ENCODE measurements at places on chromosomes 5 and 9.
A peak's percentile ranks its signal among the peaks of the same experiment; 100 is the strongest.

GRCh38 chr9:124716808-124717207 lies 54.3 kb downstream of the NR6A1 start:
- DNase-seq = no peak

- no peak for DNase-seq
Observed at GRCh38 chr9:130607640-130608420, 28.5 kb downstream of the FUBP3 start.

- no peak for DNase-seq
Observed at GRCh38 chr5:82704381-82704780, 372.8 kb downstream of the TMEM167A start.

DNA sequence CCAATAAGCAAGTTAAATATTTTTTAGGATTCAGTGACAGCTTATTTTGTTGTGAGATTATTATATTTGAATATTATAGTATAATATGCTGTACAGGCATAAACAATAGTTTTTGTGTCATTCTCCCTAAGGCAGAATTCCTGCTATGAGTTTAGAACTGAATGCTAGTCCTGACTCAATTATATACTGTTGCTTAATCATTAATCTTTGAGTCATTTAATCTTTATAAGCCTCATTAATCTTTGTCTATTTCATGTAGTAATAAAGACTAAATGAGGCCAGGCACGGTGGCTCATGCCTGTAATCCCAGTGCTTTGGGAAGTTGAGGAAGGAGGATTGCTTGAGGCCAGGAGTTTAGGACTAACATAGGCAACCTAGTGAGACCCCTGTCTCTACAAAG lies 3.6 kb upstream of the DCP2 start:
- DNase-seq = no peak

DNA sequence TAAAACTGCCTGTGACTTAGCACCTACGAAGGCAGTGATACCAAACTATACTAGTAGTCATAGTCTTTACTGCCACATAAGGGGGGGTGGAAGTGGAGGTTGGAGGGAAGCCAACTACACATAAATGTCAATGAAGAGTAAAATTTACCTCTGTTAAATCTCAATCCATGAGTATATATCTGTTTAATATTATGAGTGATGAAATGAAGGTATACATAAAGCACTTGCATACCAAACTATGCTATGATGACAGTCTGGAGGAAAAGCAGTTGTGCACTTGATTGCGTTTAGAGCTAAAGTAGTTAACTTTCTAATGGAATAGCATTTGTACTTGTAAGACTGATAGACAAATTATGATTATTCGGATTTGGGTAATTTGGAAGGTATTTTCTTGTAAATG lies 129.2 kb upstream of the POU5F2 start:
- no peak for DNase-seq

DNA sequence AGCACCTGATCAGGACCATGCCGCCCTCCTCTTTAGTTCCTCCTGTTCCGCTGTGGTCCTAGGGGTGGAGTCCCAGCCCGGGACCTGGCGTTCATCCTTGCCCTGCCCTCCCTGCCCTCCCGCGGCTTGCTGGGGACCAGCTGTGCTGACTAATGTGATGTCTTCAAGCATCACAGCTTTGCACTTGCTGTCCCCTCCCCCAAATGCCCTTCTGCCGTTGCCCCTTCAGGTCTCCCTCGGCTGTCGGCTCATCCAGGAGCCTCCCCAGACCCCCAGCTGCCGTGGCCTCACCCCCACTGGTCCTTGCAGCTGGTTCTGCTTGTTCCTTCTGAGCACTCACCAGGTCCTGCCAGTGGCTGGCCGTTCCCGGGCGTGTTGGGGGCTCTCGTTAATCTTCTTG lies 19.9 kb downstream of the RXRA start:
- no peak for DNase-seq

- DNase-seq = no peak
Observed at GRCh38 chr5:2752059-2752820, 763 bp upstream of the IRX2 start.

- DNase-seq = no peak
Observed at GRCh38 chr5:93073547-93073946, 507.5 kb downstream of the NR2F1-AS1 start.

DNA sequence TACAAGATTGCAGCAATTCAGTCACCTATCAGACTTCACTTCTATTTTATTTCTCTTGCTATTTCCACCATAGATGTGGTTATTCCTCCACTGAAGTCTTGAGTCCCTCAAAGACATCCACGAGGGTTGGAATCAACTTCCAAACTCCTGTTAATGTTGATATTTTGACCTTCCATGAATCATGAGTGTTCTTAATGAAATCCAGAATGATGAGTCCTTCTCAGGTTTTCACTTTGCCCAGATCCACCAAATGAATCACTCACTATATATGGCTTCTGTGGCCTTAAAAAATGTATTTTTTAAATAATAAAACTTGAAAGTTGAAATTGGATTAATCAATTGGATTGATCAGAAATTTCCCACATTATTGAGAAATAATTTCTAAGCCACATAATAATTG lies 1821.0 kb downstream of the EFNA5 start:
- no peak for DNase-seq

GRCh38 chr9:115880221-115880885 lies 273.2 kb upstream of the PAPPA start:
- no peak for DNase-seq

- no peak for DNase-seq
Observed at GRCh38 chr9:92189782-92190535, 74.7 kb upstream of the SPTLC1 start.

- no peak for DNase-seq
Observed at GRCh38 chr5:125033602-125034001, 287.2 kb upstream of the ZNF608 start.

DNA sequence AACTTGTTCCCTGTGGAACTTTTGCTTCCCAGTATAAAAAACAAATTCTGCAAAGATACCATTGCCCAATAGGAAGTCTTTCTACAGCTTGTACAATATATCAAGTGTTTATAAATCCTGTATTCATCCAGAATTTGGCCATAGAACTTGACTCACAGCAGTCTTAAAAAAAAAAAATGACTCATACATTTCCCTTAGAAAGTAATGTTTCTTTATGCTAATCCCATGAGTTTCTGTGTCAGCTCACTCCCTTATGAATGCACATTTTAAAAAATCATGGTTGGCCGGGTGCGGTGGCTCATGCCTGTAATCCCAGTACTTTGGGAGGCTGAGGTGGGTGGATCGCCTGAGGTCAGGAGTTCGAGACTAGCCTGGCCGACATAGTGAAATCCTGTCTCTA lies 89.3 kb upstream of the DMRT1 start:
- peak; percentile 78 for DNase-seq

All from inflammatory macrophage treated with lipopolysaccharide for 1 hour (primary cell).